Activated CD8-positive, alpha-beta T cell treated with anti-CD3 and anti-CD28 coated beads, Interleukin-2, amount 10 ng/mL, durations not matched to agents 7 days and 5 days (primary cell): ENCODE measurements at places on chromosomes 2 and 18.

GRCh38 chr2:235579128-235579527 is 85.3 kb downstream of the AGAP1 start:
- no peak for DNase-seq

DNA sequence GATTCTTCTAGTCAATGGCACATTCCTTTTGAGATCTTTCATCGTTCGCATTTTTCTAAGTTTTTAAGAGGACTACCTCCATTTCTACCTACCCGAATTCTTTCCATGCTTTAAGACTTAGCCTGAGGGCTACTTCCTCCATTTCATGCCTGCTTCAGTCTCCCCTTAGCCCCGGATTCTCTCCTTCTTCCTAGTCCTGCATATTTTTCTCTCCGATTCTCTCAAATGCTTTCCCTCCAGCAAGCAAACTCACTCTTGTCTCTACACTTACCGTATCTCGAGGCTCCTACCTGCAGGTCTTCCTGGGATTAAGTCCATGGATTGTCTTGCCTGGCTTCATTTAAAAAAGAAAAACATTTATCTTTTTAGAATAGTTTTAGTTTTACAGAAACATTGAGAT is 354.4 kb downstream of the MYCN start:
- no peak for DNase-seq

DNA sequence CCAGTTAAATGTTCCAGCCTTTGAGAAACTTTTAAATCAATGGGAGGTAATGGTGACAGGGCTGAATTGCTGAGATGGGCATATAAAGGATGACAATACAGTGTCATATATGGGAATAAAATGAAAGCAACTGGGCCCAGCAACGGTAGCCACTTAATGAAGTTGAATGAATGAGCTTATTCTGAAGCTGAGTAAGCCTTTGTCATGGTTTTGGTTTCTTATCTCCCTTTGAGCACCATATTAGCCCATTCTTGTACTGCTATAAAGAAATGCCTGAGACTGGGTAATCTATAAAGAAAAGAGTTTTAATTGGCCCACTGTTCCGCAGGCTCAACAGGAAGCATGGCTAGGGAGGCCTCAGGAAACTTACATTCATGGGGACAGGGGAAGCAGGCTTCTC is 3.5 kb upstream of the THUMPD2 start:
- DNase-seq: no peak

GRCh38 chr2:71402427-71402826 is 50.9 kb upstream of the DYSF start:
- no peak for DNase-seq

GRCh38 chr2:216789081-216789480 is 70.8 kb downstream of the TNP1 start:
- DNase-seq: no peak

GRCh38 chr2:236403125-236403524 is 138.9 kb upstream of the ASB18 start:
- no peak for DNase-seq

GRCh38 chr18:28494151-28494550 is 317.2 kb upstream of the CDH2 start:
- no peak for DNase-seq

DNA sequence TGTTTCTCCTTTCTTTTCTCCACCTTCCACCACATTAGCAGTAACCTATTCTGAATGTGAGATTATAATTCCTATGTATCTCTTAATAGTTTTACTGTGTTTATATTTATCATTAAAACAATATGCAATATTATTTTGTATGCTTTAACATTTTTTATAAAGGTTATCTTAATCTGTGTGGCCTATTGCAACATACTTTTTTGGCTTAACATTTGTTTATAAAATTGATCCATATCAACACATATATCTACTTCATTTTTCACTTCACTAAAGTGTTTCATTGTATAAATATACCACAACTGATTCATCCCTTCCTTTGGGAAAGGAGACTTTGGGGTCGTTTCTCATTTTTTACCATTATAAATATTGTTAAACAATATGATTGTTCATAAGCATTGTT is 48.6 kb downstream of the ATP9B start:
- no peak for DNase-seq

- DNase-seq: no peak
These were observed 11.6 kb downstream of the ECEL1 start for GRCh38 chr2:232476045-232476444.

- DNase-seq: no peak
These were observed 99.8 kb downstream of the TDRD15 start for GRCh38 chr2:21223618-21224017.

DNA sequence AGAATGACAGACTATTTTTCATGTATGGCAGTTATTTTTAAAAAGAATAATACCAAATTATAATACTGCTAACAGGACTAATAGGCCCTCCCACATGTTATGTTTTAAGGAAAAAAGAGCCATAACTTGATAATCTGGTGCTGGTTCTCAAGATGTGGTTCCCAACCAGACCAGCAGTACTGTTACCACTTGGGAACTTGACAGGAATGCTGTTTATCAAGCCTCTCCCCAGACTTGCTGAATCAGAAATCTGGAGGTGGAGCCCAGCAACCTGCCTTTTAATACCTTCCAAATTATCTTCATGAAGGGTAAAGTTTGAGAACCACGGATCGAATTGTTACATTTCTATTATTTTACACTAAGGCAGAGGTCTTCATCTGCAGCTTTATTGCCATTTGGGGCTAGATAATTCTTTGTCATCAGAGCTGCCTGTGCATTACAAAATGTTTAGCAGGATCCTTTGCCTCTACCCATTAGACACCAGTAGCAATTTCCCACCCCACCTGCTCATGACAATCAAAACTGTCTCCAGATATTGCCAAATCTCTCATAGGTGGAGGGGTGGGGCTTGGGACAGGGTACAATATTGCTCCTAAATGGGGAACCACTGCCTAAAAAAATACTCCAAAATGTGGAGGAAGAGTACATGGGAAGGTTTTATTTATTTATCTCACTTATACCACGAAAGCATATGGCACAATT is 629.6 kb downstream of the ARHGAP15 start:
- DNase-seq: no peak

DNA sequence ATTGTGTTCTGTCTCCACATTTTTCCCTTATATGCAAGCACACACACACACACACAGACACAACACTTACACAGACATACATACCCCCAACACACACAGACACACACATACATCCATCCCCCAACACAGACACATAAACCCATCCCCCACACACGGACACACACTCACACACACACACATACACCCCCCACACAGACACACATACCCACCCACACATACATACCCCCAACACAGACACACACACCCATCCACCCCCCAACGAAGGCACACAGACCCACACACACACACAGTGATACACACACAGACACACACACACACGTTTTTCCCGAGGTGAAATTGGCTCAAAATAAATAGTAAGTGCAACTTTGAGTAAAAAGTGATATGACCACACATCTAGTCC is 41.6 kb upstream of the CUL3 start:
- DNase-seq: no peak

GRCh38 chr2:161045726-161046125 is 114.5 kb upstream of the TANK start:
- DNase-seq: no peak

GRCh38 chr2:28951910-28952835 is 28.9 kb upstream of the TOGARAM2 start:
- no peak for DNase-seq

- DNase-seq: no peak
These were observed 213.0 kb upstream of the RAB6C start for GRCh38 chr2:129766374-129766993.
